Stimulated activated CD8-positive, alpha-beta memory T cell treated with anti-CD3 and anti-CD28 coated beads, Interleukin-2, amount 100 ng/mL, for 1 hour (primary cell): ENCODE measurements at places on chromosomes 1 and 21.

- no peak for DNase-seq
These were observed 94.5 kb upstream of the SPATA6 start for GRCh38 chr1:48566492-48566891.

DNA sequence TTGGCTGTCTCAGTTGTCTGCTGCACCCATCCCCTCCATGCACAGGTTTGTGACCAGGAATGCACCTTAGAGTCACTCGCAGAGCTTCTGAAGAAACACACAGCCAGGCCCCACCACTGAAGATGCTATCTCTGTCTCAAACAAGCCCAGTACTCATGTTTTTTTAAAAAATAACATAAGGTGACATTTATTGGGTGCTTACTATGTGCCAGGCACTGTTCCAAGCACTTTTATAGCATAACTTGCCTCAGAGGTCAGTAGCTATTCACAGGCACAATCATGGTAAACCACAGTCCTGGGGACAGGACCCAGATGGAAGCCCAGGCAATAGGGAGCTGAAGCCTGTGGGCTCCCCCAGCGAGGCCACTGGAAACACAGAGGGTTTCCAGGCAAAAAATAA, 8.8 kb upstream of the ATP13A2 start:
- no peak for DNase-seq

- no peak for DNase-seq
These were observed 16.9 kb upstream of the MAP10 start for GRCh38 chr1:232788235-232788872.

DNA sequence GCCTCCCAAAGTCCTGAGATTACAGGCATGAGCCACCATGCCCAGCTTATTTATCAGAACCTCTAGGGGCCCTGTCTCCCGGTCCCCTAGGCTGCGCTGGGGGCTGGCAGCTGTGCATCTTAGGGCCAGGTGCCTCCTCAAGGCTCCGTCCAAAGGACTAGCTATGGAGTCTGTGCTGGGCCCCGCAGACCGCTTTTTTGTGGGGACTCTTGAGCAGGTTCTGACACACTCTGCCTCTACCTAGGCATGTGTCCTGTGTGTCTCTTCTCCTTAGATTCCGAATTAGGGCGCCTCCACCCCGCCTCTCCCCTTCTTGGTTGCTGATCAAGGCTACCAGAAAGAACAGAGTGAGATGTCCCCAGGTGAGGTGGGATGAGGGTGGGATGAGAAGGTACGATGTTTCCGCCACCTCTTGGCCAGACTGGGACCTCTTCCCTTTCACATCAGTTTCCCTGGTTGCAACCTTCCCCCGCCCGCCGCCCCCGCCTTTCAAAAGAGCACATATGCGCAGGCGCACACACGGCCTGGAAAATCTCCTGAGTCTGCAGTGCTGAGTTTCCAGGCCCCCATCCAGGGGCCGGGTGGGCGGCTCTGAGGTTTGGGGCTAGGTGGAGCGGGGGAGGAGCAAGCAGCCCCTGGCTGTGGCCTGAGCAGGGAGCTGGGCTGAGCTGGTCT, 5.0 kb upstream of the PTPN7 start:
- DNase-seq = no peak

- DNase-seq = no peak
These were observed 150.3 kb downstream of the IFI44 start for GRCh38 chr1:78799926-78800325.

DNA sequence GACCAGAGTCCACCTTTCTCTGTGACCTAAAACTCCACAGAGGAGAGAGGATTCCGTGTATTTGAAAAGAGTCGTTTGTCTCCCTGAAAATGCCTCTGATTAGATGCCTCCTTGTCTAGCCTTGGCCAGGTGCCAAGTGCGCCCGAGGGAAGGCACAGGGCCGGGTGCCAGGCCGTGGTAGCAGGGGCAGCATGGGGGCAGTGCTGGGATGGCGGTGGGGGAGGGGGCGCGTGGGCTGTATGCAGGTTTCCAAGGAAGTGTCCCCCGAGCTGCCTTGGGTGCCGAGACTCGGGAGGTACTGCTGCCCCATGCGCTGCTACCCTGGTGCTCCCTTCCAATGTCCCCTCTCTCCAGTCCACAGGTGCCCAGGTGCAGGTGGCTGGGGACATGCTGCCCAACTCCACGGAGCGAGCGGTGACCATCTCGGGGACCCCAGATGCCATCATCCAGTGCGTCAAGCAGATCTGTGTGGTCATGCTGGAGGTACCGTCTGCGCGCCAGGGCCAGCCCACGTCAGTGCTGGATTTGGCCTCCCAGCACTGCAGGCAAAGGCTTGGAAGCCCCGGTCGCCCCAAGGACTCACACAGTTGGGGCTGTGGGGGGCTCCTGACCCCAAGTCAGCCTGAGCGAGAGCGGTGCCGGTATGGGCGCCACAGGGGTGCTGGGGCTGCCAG, 70.9 kb upstream of the COL6A1 start:
- no peak for DNase-seq

DNA sequence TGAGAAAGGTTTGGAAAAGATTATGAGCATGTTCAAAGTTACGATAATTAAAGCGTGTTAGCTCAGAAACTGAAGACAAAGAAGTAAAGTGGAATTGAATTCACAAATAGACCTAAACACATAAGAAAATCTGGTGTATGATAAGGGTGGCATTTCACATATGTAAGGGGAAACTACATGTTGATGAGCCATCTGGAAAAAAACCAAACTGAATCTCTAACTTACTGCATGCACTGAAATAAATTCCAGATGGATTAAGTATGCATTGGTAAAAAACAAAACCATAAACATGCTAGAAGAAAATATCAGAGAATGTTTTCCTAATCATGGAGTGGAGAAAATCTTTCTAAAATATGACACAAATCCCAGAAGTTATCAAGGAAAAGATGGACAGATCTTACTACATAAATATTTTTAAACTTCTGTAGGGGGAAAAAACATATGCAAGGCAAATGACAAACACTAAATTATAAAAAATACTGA, 34.0 kb upstream of the CTPS1 start:
- DNase-seq = no peak

DNA sequence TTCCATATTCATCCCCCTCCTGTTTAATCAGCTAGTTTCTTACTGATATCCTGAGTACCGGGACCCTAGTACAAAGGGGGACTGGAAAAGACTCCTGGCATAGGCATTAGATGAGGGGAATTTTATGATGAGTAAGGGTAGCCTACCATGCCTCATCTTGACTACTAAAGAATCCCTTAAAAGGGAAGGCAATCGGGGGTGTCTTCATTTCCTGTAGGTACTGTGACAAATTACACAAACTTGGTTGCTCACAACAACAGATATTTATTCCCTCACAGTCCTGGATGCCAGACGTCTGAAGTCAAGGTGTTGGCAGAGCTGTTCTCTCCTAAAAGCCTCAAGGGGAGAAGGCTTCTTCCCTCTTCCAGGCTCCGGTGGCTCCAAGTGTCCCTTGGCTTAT, 28.9 kb upstream of the RUNX1 start:
- no peak for DNase-seq

GRCh38 chr1:164589961-164590507, 31.1 kb downstream of the PBX1 start:
- no peak for DNase-seq

GRCh38 chr1:180213401-180214170, 16.5 kb upstream of the LHX4 start:
- no peak for DNase-seq

GRCh38 chr1:183543619-183544204, 46.5 kb downstream of the NCF2 start:
- DNase-seq = no peak

DNA sequence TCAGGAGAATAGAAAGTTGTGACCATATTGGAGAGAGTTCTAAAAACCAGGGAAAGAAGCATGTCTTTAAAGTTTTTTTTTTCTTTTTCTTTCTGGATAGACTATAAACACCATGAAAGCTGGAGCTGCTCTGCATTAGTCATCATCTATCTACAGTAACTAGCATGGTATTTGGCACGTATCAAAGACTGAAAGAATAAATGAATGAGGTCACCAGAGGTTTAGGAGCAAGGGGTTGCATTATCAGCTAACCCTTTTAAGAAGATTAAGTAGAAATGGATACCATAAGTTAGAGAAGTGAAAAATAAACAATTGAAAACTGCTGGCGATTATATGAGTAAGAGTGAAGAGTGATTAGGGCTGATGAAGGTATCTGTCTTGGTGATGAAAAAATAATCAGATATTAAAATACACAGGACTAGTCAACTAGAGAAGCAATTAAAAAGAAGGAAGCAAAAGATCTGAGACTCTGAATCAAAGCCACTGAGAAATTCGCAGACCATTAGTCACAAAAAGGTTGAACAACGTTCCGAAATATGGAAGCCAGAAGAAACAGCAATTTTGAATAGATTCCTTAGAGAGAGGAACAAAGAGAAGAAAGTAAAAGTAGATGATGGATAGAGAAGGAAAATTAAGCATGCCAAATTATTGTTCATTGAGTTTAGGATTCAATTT, 536.4 kb downstream of the DPYD start:
- DNase-seq = no peak

DNA sequence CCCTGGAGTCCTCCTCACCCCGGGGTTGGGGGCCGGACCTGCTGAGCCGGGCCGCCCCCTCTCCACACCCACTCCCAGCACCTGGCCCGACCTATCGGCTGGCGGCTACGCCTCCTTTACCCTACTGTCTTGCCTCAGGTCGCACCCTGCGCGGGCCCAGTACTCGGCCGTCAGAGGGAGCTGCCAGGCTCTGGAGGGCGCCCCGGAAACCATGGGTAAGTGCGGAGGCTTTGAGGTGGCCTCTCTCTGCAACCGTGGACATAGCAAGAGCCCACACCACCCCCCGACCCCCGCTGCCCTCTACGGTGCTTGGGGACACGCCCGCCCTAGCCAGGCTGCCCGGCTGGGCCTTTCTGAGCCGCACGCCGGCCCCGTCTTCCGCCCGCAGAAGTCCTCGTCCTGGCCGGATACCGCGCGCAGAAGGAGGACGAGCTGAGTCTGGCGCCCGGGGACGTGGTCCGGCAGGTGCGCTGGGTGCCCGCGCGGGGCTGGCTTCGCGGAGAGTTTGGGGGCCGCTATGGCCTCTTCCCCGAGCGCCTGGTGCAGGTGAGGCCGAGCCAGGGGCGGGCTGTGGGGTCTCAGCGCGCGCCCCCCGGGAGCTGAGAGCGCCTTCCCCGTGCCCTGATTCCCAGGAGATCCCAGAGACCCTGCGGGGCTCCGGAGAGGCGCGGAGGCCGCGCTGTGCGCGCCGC, at the start of gene SH3D21:
SH3D21 (plus strand) TSS at position 159 of the 692 bp plus-strand sequence; CDS start at position 212, 53 bp downstream.
- DNase-seq = no peak

GRCh38 chr1:204326771-204327300, 32.9 kb downstream of the PLEKHA6 start:
- no peak for DNase-seq
